ENCODE measurements at places on chromosomes 3 and 15.

GRCh38 chr3:4425707-4426106, 41.4 kb downstream of the SUMF1 start:
- no peak for DNase-seq

DNA sequence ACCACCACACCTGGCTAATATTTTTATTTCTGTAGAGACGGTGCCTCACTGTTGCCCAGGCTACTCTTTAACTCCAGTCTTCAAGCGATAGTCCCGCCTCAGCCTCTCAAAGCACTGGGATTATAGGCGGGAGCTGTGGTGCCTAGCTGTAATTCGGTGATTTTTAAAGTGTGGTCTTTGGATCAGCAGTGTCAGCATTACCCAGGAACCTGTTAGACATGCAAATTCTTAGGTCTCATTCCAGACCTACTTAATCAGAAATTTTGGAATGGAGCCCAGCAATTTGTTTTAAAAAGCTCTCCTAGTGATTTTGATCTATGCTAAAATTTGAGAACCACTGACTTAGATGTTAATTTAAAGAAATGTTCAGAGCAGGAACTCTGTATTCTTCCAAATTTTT, 51.9 kb downstream of the GOLM2 start:
- DNase-seq: no peak

GRCh38 chr3:78260388-78260787, 1220.5 kb downstream of the ROBO2 start:
- DNase-seq: no peak

DNA sequence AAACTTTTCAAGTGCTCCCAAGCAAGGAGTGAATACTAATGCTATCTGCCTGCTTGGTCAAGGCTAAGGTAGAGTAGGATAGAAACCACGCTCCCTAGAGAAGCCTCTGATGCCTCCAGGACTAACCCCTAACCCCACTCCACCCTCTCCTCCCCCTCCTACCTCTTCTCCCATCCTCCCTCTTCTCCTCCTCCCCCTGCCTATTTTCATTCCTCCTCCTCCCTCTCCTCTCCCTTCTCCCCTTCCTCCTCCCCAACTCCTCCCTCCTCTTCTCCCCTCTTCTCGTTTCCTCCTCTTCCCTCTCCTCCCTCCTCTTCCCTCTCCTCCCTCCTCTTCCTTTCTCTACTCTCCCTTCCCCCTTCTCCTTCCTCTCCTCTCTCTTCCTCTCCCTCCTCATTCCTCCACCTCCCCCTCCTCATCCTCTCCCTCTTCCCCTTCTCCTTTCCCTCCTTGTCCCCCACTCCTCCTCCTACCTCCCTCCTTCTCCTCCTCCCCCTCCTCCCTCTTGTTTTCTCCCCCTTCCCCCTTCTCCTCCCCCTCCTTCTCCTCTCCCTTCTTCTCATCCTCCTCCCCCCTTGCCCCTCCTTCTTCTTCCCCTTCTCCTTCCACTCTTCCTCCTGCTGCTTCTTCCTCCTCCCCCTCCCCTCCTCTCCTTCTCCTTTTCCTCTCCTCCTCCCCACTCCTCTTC, 12.8 kb upstream of the MEX3B start:
- DNase-seq: no peak

DNA sequence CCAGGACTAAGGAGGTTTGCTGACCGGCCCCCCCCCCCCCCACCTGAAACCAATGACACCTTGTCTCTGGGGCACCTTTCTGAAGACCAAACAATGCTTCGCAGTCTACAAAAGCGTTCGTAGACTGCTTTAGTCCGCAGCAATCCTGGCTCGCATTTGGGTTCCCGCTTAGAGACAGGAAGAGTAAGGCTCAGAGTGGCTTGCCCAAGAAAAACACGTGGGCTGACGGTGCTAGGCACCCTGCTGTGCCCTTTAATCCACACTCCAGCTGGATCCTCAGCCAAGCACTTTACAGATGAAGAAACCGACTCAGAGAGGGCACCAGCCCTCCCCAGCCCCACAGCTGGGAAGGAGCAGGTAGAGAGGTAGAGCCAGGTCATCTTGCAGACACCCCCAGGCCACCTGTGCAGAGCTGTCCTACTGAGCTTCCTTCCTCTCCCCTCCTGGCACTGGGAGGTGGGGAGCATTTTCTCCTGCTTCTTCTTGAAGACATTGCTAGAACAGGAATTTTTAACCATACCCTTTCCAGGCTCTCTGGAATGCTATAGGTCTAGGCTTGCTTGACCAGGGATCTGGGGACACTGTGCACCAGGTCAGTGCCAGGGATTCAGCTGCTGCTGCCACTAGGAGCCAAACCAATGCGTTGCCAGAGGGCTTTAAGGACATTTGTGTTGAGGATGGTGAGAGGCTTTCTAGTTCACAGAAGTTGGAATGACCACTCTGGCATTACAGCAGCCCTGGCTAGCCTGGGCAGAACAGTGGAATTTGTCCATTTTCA, 1.0 kb upstream of the KLF15 start:
- DNase-seq: peak; percentile 20

DNA sequence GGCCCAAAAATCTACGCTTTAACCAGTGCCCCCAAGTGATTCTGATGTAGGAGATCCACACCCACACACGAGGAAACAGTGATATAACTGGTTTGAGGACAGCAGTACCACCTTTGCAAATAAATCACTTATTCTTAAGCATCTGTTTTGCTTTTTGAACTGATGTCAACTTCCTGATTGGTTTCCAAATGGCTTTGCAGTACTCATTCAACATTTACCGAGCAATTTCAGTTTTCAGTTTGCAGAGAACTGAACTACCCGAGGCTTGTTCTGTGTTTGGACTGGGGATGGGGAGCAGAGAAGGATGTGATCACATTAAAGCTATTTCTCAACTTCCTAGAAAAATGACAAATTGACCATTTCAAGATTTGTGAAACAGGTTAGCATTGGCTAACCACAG, 1.1 kb upstream of the GYG1 start:
- peak; percentile 52 for DNase-seq

DNA sequence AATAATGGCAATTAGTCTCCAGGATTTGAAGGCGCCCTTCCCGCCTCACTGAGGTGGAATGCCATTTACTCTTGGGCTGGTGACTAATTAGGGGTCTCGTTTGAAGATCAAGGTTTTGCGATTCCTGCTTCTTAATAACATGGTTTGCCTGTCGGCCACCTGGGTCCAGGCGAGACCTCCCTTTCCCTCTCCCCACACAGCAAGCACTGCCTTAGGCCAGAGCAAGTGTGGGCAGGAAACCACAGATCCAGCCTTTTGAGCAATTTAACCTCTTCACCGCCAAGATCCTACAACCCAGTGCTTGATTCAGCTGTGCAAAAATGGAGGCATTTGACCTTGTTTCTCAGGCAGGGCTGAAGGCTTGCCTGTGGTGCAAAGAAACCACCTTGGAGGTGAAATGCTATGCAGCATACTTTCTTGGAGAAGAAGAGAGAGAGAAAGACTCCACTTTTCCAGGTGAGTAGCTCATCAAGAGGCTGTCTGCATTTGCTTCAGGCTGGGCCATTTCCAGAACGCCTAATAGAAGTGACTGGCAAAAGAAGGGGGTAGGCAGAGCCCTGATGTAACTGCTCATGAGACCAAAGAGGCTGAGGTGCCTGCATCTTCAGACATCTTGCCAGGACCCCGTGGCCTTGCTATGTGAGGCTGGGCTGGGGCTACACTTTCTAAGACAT, 34.1 kb upstream of the WNT5A start:
- DNase-seq: no peak

- DNase-seq: peak; percentile 85
These were observed 40.1 kb upstream of the TAFA4 start for GRCh38 chr3:68972358-68972979.

DNA sequence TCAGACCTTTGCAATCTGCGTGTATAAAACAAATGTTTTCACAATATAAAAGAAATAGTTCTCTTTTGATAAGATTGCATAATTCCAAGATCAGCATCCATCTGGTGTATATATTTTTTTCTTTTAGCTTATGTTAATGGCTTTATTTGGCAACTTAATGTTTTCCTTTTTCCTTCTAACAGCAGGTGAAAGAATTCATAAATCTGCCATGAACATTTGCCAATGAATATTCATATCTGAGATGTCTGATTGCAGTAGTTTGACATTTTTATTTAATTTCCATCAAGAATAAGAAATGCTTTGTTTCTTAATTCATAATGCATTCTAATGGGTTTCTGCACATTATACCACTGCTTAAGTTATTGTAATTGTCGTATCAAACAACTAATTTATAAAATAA, 184.4 kb upstream of the ROBO2 start:
- no peak for DNase-seq

- peak; percentile 68 for DNase-seq
These were observed 532.2 kb downstream of the NTRK3 start for GRCh38 chr15:87724330-87724729.

DNA sequence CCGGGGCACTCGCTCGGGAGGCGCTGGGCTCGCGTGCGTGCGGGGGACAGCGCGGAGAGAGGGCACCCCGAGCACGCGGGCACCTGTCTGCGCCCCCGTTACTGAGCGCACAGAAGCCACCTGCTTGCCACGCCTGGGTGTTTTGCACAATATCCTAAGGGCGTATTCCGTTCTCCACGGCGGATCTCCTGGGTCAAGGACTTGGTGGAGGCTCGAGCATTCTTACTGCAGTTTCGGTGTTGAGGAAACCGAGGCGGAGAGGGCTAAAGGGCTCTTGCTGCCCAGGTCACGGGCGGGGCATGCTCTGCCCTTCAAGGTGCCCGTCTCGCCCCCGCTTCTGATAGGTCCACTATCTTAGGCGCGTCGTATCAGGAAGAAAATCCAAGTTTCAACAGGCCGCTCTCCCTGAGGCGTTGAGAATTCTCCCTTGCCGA, 526 bp downstream of the GPD1L start:
- DNase-seq: peak; percentile 72

DNA sequence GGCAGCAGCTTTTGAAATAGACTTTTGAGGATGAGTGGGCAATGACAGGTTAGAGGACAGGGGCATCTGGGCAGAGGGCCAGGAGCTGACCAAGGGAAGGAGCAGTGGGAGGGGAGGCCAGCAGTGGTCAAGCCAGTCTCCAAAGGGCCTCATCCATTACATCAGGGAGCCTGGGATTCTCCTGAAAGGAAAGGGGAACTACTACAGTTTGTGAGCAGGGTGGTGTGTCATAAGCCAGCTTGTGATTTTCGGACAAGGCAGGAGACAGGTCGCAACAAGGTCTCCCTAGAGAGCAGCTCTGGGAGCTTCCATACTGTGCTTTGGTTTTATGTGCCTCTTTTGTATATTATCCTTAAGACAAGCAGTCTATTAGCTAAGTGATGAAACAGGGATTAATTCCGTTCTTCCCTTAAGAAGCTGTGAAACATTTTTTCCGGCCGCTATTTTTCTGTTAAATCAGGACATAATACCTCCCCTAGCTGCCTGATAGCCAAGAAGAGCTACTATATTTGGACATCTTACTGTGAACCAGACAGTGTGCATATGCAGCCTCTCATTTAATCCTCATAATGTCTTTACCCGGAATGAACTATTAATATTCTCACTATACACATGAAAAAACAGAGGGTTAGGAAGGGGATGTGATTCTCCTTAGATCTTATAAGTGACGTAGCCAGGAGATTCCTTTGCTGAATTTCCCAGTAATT, 46.4 kb downstream of the C2CD4B start:
- DNase-seq: no peak

DNA sequence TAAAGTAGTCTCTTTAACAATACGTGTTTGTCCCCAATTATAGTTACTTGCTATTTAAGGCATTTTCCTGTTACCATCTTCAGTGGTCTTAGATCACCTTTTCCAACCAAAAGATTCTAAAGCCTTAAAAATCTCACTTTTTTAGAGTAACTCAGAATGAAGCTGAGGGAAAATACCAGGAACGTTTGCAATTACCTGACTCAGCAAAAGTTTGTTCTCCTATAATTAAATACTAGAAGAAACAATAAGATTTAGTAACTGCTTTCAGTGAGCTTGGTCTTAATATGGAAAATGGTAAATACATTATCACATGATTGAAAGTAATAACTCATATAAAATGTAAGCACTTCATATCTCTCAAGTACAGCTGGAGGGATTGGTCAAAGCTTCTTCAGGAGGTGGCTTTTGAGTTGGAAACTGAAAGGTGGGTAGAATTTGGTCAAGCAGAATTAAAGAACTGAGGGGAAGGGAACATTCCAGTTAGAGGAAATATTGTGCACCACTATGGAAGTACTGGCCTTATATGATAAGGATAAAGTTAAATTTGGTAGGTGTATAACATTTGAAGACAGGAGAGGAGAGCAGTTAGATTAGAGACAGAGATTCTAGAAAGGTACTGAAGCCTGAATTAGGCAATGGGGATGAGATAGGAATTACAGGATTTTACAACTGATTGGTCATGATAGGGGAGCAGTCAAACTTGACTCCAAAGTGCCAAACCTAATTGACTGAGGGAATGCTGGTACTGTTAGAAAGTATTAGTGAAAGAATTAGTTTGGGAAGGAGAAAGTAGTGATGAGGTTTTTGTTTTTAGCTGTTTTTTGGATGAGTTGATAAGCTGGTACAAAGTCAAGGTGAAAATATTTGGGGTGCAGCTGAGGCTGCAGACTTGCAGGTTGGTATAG, 21.9 kb downstream of the TSC22D2 start:
- DNase-seq: peak; percentile 58

DNA sequence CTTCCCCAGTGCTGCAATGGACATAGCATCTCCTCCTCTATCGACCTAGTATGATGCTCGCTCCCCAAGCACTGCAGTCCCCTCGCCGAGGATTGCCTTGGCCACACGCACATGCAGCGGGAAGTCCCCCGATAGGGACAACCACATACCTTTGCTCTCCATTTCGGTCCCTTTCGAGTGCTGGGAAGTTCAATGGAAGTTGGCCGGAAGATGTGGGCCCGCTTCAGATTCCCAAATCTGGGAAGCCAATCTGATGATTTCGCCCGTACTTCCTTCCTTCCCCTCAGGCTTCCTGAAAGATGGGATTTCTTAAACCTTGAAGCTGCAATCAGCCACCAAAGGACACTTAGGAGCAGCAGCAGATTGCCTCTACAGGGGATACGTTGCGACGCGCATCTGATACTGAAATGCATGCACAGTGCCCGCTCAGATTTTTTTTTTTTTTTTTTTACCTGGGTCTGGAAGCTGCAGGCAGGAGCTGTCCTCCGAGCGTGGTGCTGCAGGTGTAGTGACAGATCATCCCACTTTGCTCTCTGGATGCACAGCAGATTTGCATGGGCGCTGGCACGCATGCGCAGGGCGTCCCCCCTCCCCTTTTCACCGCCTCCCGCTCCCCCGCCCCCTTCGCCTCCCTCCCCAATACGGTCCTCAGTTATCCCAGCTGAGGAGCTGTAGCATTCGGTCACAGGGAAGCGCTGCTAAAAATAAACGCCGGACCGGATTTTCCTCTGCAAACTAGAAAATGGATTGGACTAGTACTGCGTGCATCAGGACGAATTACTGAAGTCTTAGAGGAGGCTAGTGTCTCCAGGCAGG, at the start of gene FGF12:
Gene FGF12, minus strand, starts transcription at position 510 of the 816 bp plus-strand sequence.
- peak; percentile 2 for DNase-seq

All from hematopoietic multipotent progenitor cell treated with erythropoietin and hydrocortisone succinate and interleukin-3 and kit ligand, for 4 days (in vitro differentiated cells).